AG09319 (cell line): ENCODE measurements at places on chromosomes 4 and X.

- DNase-seq, result no peak
Measured at GRCh38 chr4:101005659-101006058, 341.7 kb downstream of the PPP3CA start.

- DNase-seq, result no peak
Measured at GRCh38 chr4:3364199-3364598, 71.4 kb downstream of the RGS12 start.

DNA sequence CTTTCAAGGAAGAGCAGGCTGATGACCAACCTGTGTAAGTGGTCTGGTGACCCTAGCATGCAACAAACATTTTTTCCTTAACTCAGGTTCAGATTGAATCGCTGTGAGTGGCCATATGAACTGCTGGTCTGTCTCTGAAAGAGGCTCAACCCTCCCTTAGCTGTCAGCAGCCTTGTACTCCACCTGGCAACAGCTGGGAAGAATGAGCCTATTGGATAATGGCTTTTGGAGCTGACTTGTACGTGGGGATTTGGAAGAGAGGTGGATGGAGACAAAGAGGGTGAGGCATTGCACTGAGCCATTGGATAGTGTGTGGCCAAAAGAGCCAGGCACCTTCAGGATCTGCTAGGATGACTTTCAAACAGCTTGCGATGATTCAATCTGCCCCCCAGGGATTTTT, 35.7 kb upstream of the BMP15 start:
- DNase-seq, result no peak

DNA sequence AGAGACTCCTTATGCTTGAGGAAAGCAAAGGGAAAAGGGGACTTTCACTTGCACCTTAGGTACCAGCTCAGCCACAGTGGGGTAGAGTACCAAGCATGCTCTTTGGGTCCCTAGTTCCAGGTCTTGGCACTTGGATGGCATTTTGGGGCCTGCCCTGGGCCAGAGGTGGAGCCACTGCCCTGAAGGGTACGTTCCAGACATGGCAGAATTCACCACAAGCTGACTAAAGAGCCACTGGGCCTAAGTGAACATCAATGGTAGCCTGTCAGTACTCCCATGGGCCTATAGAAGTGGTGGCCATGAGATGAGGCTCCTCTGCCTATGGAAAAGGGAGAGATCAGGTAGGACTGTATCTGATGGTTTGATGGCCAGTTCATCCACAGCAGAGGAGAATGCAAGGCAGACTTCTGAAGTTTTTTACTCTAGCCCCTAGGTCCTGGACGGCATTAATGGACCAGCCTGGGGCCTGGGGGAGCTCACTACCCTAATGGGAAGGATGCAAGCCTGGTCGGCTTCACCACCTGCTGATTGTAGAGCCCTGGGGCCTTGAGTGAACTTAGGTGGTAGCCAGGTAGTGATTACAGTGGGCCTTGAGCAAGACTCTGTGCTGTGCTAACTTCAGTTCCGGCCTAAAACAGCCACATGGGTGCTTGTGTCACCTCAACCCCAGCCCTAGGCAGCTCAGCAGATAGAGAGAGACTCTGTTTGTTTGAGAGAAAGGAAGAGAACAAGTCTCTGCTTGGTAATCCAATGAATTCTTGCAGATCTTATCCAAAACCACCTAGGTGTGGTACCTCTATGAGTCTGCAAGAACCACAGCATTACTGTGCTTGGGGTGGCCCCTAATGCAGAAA, 19.8 kb upstream of the HSFX4 start:
- DNase-seq, result no peak

DNA sequence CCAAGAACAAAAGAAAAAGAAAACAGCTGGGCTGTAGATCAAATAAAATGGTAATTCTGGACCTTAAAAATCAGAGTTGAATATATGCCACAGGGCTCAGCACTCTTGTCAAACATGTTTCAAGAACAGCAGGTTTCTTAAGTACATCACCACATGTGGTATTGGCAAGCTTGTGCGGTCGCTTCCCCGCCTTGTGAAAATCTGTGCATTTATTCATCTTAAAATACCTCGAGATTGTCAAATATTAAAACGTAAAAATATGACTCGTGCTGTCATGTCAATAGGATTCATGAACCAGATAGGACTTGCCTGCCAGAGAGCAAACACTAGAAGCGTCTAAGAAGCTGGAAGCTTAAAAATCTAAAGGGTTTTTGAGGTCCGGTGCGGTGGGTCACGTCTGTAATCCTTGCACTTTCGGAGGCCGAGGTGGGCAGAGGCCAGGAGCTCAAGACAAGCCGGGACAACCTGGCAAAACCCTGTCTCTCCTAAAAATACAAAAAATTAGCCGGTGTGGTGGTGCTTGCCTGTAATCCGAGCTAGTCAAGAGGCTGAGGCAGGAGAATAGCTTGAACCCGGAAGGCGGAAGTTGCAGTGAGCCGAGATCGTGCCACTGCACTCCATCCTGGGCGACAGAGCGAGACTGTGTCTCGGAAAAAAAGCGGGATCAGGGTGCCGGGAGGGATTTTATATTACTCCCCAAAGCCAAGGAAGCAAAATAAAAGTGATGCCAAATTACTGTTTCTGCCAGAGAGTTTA, 40.2 kb upstream of the TMEM154 start:
- no peak for DNase-seq

GRCh38 chr4:44996276-44996845, 270.0 kb upstream of the GNPDA2 start:
- no peak for DNase-seq

DNA sequence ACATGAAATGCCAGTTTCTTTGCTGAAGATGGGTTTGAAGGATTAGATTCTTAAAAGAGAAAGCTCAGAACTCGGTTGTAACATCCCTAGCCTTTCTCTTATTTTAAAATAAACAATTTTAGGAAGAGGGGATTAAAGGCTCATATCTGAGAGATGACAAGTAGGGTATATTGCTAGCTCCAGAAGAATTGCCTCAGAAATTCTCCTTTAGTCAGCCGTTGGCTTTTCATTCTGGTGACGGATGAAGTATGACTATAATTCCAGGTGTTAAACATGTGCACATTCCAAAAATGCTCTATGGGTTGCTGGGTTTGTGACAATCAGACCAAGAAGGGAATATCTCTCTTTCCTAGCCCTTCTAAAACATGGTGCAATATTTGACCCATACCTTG, 17.8 kb downstream of the DKK2 start:
- no peak for DNase-seq

GRCh38 chr4:152536545-152537182, 772 bp upstream of the FBXW7 start:
- DNase-seq, result no peak

DNA sequence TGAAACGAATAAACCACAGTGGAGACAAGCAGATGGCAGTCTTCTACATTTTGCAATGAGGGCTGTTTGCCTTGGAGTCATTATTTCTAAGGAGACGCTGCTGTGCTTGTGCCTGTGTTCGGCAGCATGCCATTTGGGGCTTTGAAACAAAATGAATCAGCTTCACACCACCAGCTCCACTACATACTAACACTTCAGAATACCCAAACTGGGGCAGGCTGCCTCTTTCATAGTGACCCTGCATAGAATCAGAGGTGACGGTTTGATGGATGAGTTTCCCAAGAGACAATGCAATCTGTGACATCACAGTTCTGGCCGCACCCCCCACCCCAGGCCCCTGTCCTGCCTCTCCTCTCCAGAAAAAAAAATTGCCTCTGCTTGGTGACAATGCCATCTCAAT, 57.1 kb upstream of the MID1 start:
- DNase-seq, result no peak
